ENCODE measurements at places on chromosomes 16 and 17.

GRCh38 chr17:3915581-3915994 is 677 bp downstream of the P2RX1 start:
- no peak for DNase-seq

- DNase-seq: peak; percentile 98
Observed at GRCh38 chr17:59106463-59107305, at the start of gene TRIM37. TSS of gene TRIM37 (minus strand) at chr17:59106880. CDS start at chr17:59106461, 419 bp downstream.

DNA sequence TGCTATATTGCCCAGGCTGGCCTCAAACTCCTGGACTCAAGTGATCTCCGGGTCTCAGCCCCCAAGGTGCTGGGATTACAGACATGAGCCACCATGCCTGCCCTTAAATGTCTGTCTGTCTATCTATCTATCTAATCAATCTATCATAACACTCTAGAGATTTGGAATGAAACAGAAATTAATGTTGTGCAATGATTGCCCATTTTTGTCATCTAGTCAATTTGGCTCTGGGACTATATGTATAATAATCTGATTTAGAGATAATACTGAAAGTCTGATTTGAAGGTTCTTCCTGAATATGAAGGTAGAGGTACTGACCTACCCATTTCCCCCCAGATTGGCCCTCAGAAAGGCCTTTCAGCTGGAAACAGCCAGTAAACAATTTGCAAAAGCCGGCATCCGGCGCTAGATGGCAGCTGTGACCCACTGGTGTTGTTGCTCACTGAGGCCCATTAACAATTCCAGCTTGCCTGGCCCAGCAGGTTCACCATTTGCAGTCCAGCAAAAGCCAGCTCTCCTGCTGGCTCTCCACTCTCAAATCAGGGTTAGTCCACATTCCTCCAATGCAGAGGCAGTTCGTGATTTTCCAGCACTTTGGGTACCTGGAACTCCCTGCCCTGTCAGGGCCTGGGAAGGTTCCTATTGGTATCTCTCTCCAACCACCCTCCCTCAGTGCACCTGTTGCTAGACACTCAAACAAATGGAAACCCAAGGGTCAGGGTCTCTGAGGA is 22.9 kb upstream of the C16orf87 start:
- peak; percentile 31 for DNase-seq

- DNase-seq: no peak
Observed at GRCh38 chr17:13153036-13153435, 135.2 kb upstream of the ELAC2 start.

DNA sequence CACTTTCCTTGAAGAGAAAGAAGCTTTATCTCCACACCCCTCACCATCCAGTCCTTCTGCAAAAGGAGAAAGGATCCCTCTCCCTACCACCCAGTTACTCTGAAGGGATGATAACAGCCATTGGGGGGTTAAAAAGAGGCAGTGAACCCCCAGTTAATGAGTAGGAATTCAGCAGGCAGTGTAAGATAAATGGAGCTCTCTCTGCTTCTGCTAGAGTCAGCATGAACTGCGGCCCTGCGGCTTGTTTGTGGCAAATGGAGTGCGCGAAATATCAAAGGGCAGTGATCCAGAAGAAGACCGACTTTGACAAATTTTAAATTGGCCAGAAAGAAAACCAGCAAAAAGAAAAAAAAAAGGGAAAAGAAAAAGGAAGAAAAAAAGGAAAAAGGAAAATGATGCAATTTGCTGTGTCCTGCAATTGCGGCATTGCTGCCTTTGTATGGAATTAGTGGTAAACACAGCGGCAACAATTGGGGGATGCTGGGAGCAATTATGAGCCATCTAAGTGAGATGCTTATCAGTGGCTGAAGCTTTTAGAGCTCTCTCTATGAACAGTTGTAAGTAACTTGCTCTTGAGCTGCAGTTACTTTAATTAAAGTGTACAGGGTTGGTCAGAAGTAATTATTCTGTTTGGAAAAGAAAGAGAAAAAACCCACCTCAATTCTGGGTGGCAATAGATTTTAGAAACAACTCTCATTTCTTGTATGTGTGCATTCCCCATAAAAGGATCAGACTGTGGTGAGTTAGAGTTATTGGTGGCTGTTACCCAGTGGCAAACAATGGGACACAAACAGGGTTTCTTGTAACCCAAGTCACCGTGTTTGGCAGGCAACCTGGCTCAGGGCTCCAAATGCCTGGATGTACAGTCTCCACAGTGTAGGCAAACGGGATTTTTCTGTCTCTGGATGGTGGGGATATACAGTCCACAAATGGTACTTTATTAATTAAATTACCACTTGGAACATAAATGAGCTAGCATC is 161.3 kb downstream of the AATF start:
- DNase-seq: no peak

- DNase-seq: no peak
Observed at GRCh38 chr16:81181013-81181720, 57.3 kb upstream of the BCO1 start.

DNA sequence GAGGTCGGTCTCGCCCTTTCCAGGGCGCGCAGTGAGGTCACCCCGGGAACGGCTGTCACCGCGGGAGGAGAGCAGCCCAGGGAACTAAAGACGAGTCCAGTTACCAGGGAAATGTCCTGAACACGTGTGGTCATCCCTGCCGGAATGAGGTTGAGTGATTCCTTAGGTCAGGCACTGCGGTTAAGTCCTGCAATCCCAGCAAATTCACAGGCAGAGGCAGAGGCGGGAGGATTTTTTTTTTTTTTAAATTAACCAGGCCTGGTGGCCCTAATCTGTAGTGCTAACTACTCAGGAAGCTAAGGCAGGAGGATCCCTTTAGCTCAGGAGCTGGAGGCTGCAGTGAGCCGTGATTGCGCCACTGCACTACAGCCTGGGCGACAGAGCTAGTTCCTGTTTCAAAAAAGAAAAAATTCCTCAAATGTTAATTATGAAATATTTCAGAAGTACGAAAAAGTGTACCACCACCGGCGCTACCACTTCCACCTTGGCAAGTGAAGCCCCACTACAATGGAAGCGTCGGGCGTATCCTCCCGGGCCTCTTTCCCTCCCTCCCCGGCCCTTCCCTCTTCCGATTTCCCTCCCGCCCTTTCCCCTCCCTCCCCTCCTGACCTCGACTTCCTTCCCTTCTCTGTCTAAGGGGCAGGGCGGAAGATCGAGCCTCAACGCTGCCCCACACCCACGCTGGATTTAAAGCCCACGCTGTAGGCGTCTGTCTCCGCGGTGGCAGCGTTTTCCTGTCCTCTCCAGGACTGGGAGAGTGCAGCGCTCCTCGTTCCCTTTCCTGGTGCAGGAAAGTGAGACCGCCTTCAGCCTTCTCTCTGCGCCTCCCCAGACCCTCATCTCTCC is 27.3 kb downstream of the SLFN11 start:
- peak; percentile 7 for DNase-seq

GRCh38 chr16:79605999-79606398 is 5.5 kb upstream of the MAF start:
- no peak for DNase-seq

- no peak for DNase-seq
Observed at GRCh38 chr16:89131783-89132182, 38.1 kb downstream of the ACSF3 start.

GRCh38 chr16:64364894-64365293 is 757.0 kb downstream of the CDH11 start:
- no peak for DNase-seq

- no peak for DNase-seq
Observed at GRCh38 chr17:12729086-12729485, 60.2 kb upstream of the ARHGAP44 start.

- DNase-seq: no peak
Observed at GRCh38 chr16:56115817-56116576, 75.3 kb upstream of the GNAO1 start.

- DNase-seq: no peak
Observed at GRCh38 chr17:40561294-40561870, 3.9 kb downstream of the CCR7 start.

GRCh38 chr16:50151322-50151721 is 1.8 kb upstream of the TENT4B start:
- DNase-seq: no peak

DNA sequence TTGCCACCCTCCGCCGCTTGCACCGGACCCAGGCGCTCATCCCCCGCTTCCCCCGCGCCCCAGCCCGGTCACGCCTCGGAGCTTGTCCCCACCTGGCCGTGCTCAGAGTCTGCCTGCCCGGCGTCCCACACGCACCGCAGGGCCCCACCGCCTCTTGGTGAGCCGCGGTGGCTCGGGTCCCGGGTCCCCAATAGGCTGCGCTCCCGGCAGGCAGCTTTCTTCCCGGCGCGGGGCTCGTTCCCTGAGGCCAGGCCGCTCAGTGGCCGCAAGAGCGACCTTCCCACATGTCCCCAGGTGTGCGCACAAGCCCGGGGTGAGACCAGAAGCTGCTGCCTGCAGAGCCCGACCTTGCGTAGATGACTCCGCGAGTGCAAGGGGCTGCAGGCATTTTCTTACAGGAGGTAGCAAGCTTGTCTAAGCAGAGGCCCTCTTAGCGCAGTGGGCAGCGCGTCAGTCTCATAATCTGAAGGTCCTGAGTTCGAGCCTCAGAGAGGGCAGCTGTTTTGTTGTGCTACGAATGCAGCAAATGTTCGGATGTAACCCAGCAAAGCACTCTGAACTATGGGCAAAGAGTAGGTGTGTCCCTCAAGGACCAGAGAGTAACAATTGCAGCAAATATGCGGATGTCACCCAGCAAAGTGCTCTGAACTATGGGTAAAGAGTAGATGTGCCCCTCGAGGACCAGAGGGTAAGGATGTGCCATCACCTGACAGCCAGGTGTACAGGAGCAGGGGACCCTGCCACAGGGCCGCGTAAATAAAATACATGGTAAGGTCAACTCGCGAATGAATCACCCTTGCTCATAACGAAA is 15.6 kb downstream of the TLE7 start:
- DNase-seq: peak; percentile 67

DNA sequence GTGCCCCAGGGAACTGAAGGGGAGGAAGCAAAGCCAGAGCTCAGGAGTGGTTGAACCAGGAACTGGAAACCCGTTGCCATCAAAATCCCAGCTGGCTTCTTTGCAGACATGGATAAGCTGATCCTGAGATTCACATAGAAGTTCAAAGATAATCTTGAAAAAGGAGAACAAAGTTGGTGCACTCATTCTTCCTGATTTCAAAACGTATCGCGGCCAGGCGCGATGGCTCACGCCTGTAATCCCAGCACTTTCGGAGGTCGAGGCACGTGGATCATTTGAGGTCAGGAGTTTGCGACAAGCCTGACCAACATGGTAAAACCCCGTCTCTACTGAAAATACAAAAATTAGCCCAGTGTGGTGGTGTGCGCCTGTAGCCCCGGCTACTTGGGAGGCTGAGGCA is 7.1 kb downstream of the RAP1GAP2 start:
- DNase-seq: no peak

GRCh38 chr17:63282455-63282854 is 163.7 kb downstream of the CYB561 start:
- DNase-seq: no peak

GRCh38 chr17:34862384-34862783 is 98.9 kb downstream of the CCT6B start:
- no peak for DNase-seq

DNA sequence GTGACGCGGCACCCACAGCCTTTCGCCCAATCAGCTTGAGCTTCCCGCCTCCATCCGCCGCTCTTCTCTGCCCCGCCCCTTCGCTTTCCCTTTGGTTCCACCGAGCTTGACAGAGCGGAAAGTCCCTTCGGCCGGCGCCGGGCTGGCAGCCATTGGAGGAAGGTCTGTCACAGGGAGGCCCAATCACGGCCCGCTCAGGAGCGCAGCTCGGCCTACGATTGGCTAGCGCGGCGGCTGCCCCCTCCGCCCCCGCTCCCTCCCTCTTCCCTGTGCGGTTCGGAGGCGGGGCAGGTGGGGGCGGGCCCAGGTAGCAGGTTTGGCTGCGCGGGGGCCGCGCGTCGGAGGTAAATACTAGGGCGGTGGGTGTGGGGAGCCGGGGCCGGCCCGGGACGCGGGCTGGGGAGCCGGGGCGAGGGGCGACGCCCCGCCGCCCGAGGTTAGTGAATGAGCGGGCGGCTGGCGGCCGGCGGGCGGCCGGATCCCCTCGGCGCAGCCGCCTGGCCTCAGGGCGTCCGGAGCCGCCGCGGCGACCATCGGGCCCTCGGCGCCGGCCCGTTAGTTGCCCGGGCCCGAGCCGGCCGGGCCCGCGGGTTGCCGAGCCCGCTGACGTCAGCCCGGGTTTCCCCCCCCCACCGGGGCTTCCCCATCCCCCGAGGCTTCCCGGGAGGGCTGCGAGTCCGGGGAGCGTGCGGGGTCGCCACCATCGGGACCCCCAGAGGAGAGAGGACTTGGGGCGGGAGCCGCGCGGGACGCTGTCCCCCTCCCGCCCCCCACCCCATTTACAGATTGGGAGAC is at the start of gene CYLD:
Gene CYLD, plus strand, starts transcription at position 306 of the 795 bp plus-strand sequence. CDS start 7,613 bp downstream, outside the sequence.
- peak; percentile 100 for DNase-seq

GRCh38 chr16:61237884-61238485 is 798.3 kb downstream of the CDH8 start:
- DNase-seq: no peak

DNA sequence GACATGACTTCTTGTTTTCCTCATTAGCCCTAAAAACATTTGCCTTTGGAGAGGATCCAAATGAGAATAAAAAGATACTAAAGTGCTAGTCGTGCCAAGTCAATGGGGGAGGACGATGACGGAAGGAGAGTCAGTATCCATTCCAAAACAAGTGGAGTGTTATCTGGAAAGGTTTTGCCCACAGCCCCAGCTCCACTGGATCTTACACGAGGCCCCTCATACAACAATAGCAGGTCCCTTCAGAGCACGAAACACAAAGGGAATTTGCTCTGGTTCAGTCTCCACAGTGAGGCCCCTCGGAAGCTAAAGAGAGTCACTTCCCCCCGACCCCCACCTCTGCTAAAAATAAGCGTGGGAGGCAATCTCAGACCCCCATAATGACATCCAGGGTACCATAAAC is 496.9 kb upstream of the ZFHX3 start:
- DNase-seq: no peak

GRCh38 chr16:56190048-56190676 is 1.1 kb upstream of the GNAO1 start:
- no peak for DNase-seq

GRCh38 chr17:74453665-74454196 is 12.7 kb upstream of the CD300A start:
- peak; percentile 45 for DNase-seq

DNA sequence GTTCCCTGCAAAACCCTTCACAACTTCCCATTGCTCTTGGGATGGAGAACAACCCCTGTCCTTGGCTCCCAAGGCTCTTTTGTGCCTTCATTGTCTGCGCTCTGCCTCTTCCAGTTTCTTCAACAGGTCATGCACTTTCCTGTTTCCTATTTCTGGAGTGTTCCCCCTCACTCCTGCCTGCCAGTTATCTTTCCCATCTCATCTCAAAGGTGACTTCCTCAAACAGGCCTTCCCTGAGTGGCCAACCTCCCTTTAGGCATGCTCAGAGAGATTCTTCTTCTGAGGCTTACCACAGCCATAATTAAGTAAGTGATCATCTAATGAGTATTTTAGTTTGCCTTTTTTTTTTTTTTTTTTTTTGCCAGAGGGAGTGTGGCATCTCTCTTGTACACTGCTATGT is 2.9 kb upstream of the CYLD start:
- DNase-seq: no peak

GRCh38 chr17:56640116-56640515 is 46.6 kb downstream of the NOG start:
- DNase-seq: no peak
